Brain (organoid and tissue), 16 donors: ENCODE measurements at places on chromosomes 12 and 14. TPM values are rescaled to one million over a fixed set of nuclear protein-coding genes. Genes with fewer than 3 reads are reported as not detected.

DNA sequence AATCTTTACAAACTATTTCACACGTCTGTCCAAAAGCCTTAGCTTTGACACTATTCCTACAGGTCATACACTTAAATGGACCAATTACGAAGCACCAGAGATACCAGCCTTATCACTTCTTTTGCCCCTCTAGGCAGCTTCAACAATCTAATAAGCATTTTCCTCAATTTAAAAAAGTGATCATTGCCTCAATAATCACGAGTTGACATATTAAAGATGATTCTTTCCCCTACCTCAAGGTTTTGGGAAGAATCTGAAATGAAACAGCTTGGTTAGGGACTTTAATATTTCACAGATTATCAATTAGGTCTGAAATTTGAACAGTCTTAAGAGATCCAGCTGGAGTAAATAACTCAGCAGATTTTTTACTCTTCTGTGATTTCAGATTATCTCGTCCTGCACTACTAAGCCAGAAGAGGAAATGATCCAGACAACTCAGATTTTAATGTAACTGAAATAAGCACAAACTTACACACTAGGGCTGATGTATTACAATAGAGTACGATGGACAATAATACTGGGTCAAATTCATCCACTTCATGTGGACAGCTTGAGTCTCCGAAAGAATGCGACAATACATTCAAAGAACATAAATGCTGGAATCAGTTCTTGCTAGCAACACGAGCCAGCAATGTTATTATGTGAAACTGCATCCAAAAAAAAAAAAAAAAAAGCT lies 15.9 kb downstream of the UBE2N start:
- no peak for DNase-seq

DNA sequence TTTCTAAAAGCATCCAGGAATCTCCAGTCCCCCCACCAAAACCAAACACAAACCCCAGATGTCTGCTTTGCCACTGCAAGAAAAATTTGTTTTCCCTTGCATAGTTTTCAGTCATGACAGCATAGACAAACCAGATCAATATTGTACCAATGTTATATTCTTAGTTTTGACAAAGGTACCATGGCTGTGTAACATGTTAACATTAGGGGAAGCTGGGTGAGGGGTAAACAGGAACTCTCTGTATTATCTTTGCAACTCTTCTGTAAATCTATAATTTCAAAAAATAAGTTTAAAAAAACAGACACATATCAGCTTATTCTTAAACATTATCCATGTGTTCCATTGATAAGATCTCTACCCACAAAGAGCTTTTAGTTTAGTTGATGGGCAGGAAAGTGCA lies 44.4 kb upstream of the PWP1 start:
- DNase-seq: no peak

Gene CD163L1
- 2.3 TPM for polyA plus RNA-seq

Gene TPCN1
- polyA plus RNA-seq: 16.1 TPM

Gene CCT2
- 150 TPM for polyA plus RNA-seq

Gene DNAI7
- 0.70 TPM for polyA plus RNA-seq

DNA sequence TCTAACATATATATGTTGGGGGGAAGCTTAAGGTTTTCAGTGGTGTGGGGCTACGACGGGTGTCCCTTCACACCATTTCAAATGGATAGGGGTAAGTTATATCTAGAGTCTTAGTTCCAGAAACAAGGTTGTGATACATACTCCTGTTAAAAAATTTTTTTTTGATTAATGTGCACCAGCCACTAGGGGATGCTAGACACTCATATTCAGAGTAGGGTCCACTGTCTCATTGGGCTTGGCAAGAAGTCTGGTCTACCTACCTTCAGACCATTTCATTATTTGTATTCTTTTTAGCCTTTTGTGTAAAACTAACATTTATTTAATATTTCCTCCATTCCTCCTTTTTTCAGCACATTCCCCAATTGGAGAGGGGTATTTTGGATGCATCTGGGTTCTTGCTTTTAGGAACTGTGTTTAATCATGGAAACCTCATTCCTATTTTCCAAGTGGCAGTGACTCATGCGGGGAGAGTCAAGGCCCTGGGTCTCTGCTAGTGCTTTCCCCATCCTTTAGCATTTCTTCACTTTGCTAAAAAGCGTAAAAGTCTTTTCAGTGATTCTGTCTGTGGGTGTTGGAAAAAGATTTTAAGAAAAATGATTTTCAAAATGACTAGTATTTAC lies 33.4 kb downstream of the ANO4 start:
- peak; percentile 29 for DNase-seq

Gene MAP1LC3B2
- 4.2 TPM for polyA plus RNA-seq

Gene PPP1R1A
- 16.0 TPM for polyA plus RNA-seq

- peak; percentile 21 for DNase-seq
These were observed at the start of gene LRRC43 for GRCh38 chr12:122182887-122183587. LRRC43 (plus strand) TSS chr12:122183123; CDS start chr12:122183145, 22 bp downstream.

DNA sequence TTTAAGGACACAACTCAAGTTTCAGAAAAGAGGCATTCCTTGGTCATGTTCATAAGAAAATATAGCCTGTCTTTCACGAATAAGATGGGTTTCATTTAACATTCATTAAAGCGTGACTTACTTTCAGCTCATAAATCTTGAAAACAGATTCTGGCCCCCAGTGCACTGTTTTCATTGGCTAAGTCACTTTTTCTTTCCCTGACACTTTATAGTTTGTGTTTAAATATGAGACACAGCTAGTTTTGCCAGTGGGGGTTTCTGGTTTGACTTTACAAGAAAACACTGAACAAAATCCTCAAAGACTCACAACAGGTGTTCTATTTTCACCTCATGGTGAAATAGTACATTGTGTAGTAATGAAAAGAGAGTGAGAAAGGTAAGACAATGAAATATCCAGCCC lies 65.9 kb downstream of the PHLDA1 start:
- DNase-seq: no peak

GRCh38 chr12:123131879-123132402 lies 18.9 kb downstream of the PITPNM2 start:
- DNase-seq: no peak

DNA sequence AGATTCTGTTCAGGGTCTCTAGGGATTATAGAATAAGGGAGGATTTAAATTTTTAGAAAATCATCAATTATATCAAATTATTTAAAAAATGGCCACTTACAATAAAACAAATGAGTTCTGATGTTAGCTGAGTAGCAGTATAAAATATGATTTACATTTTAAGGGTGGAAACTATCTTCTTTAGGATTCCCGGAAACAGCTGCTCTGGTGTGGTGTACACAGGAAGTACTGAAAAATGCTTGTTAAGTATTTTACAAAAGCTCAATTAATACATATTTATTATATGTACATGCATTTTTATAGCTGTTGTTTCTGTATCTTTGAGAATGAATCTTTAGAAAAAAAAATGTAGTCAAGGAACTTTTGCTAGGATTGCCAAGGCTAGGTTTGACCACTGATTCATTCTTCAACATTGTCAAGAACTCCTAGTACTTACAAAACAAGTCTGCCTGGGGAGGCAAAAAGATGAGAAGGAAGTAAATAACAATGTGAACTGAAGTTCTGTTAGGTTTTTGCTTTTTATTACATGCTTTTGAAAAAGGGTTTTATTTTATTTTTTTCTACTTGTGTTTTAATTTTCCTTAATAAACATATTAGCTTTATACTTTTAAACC lies 48.0 kb downstream of the ARF6 start:
- no peak for DNase-seq

DNA sequence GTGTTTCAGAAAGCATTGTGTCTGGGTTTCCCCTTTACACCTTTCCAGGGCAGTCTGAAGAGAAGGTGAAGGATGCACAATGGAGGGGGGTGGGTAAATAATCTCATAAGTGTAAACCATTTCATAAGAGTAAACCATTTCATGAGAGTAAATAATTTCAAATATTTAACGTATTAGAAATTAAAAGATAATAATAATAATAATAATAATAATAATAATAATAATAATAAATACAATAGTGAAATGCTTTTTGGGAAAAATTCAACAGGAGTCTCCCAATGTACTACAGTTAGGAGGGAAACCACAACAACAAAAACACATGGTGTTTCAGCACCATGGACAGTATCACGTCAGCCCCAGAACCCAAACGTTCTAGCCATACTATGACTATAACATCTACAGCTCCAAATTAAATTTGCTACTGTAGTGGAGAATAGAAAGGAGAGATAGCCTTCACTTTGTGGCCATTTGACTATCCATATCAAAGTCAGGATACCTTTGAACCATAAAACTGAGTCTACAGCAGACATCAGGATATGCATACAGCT lies 691.8 kb downstream of the BCL11B start:
- peak; percentile 16 for DNase-seq

DNA sequence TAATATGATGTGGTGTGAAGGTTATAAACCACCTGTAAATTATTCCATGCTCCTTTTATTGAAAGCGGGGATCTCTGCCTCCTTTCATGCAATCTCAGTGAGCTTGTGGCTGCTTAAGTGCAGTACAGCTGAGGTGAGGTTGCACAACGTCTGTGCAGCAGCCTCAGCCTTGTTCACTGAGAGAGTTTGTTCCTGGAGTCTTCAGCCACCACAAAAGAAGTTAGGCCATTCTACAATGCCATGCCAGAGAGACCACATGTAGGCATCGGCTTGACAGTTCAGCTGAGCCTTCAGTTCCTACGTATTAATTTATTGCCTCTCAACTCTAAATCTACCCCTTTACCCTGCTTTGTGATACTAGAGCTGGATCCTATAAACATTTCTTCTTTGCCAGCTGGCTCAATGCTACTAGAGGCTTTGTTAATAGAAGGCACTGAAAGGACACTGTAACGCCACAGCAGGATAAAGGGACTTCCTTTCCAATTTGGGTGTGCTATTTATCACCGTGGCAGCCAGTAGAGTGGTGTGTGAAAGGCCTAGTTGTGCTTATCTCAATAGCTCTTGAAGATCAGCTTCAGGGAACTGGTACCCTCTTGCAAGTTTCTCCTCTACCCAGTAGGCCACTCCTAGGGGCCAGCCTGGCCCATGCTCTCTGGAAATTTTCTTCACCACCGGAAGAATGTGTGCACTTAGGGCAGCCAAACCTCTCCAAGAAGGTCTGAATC lies 337.7 kb downstream of the IPO8 start:
- peak; percentile 39 for DNase-seq

DNA sequence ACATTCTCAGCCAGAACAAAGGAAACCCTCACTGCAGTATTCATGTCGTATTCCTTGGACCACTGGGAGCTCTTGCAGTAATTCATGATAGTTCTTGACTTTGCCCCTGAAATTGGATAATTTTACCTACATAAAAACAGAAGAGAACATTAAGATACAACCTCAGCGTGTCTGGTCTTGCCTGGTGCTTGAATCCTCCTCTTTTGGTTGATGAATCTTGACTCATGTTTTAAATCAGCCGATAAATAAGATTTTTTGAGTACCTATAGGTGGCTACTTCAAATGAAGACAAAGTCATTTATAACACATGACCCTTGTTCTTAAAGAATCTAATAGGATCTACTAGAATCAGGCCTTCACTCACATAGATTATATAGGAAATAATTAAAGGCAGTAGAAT lies 221.0 kb downstream of the PTPRO start:
- no peak for DNase-seq

Gene KRT3
- polyA plus RNA-seq: not detected

- DNase-seq: no peak
These were observed 154.7 kb downstream of the ADGRD1 start for GRCh38 chr12:131108177-131108955.

Gene TMEM30B
- 7.1 TPM for polyA plus RNA-seq

Gene WNT5B
- 4.1 TPM for polyA plus RNA-seq

DNA sequence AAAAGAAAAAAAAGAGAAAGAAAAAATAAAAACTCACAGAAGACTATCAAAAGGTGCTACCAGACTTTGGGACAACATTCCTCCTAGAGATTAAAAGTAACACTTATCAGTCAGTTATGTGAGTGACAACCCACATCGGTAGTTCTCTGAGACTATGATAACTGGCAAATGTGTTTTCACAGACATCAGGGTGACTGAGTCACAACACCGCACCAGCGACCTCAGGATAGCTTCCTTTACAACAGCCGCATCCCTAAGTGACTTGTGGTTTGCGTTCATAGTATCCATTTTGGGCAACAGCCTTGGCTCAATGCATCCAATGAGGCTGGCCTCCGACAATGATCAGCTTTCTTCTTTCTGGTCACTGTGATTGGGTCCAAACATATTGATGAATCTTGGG lies 359.1 kb downstream of the TMEM132D start:
- no peak for DNase-seq

Gene SLC10A1
- polyA plus RNA-seq: not detected

GRCh38 chr14:53027041-53027440 lies 76.2 kb upstream of the FERMT2 start:
- peak; percentile 27 for DNase-seq

GRCh38 chr12:97630875-97631274 lies 168.3 kb downstream of the RMST start:
- DNase-seq: no peak
